ENCODE measurements at places on chromosomes 1 and 21.

GRCh38 chr1:115912116-115912515 is 64.2 kb upstream of the SLC22A15 start:
- no peak for DNase-seq

- no peak for DNase-seq
Measured at GRCh38 chr1:80987824-80988223, 812.9 kb upstream of the ADGRL2 start.

DNA sequence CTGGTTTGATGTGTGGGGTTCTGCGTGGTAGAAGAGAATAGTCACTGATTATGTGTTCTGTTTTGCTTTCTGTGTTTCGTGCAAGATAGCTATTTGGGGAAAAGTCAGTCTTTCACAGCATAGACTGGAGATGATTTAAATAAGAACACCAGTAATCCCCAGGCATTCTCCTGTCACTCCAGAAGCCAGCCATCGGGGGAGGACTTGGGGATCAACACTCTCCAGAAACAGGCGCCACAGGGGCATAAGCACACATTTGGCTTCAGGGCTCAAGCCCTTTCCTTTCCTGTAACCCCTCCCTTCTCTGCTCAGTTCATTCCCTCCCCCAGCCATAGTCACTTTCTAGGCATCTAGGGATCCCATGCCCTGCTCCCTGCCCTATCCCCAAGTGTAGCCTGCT is 97.3 kb upstream of the BEND5 start:
- DNase-seq: no peak

GRCh38 chr1:47575855-47576757 is 138.3 kb downstream of the FOXD2 start:
- DNase-seq: no peak

GRCh38 chr1:187477103-187477502 is 648.4 kb downstream of the PLA2G4A start:
- DNase-seq: no peak

GRCh38 chr1:9890224-9890731 is 19.8 kb downstream of the CTNNBIP1 start:
- DNase-seq: no peak

DNA sequence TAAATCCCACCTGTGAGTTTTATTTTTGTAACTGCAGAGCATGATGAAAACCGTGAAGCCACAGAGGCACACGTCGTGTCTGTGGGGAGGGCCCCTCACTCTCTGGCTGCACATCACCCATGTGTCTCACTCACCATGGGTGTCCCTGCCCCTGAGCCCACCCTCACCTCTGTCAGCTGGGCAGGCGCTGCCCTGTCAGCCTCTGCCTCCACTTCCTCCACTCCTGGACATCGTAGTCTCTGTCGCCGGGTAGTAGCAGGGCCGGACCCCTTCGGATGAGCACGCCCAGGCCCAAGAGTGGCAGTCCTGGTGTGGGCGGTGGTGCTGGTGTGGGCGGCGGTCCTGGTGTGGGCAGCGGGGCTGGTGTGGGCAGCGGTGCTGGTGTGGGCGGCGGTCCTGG is 37.3 kb downstream of the COL18A1 start:
- no peak for DNase-seq

GRCh38 chr21:33383056-33383888 is 19.9 kb upstream of the IFNGR2 start:
- no peak for DNase-seq

GRCh38 chr1:173453982-173454381 is 23.2 kb upstream of the PRDX6 start:
- DNase-seq: no peak

DNA sequence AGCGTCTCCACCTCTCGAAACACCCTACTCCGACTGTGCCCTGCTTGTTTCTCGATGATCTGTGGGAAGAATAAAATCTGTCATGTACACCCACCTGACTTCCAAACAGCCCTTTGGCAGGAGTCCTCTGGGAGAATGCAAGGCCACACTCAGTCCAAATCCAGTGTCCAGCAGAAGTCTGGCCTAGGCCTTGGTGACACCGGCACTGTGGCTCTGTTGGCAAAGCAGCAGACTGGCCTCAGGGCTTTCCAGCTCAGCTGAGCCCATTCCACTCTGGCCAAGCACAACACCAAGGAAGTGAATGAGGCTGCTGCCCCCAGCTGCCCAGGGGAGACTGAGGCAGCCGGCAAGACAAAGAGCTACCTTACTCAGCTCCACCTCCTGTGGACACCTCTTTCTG is 25.1 kb upstream of the KNCN start:
- no peak for DNase-seq

GRCh38 chr1:208198236-208198635 is 45.9 kb downstream of the PLXNA2 start:
- DNase-seq: no peak

DNA sequence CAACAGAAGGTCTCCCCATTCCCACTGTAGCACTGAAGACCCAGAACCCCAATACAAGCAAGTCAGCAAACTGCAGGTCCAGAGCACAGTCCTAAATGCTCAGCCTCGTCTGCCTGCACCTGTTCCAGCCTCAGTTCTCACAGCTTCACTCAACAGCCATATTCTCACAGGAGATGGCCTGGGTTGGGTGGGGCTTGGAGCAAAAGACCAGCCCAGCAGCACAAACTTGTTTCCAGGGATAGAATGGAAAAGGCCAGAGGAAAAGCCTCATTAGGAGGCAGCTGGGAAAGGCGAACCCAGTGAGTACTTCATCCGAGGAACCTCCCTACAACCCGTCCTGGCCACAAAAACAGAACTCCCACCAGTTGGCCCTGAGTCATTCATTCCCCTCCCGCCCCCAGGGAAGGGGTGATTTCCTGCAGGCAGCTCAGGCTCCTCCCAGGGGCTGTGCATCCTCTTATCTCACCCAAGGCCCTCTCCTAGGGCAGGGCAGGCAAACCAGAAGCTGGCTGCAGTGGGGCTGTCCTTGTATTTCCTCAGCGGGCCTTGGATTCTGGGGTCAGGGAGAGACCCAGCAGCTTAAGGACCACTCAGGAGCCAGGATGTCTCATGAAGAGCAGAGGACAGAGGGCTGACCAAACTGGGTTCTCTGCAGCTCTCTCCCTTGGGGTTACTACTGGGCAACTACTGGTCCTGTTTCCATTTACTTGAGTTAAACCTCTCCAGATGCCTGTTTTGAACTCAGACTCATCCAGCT is 7.4 kb upstream of the MPL start:
- no peak for DNase-seq

GRCh38 chr1:33723251-33723650 is 140.6 kb upstream of the HMGB4 start:
- DNase-seq: no peak

DNA sequence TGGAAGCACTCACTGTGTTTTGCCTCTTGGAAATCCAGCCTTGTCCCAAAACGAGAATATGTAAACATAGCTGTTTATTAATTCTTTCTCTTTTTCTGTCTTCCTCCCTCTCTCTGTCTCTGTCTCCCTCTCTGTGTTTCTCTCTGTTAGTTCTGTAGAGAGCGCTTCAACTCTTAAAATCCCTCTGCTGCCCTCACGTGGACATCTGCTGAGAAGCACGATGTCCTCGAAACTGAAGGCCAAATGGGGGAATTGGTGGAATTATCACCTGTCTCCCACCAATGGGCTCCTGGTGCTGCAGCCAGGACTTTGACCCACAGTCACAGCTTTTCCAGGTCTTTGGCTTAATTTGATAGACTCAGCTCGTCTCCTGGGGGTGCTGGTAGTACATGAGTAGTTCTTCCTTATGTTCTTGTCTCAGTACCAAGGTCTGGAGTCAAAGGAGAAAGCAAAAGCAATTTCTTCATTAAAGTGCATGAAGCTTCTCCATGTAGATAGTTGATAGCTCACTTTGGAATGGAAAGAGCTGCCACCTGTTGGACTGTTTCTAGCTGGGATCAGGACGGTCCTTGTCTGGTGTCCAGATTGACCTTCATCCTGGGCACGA is 5.5 kb upstream of the GBP6 start:
- peak; percentile 33 for DNase-seq

GRCh38 chr1:56644064-56644918 is 823 bp upstream of the PRKAA2 start:
- DNase-seq: no peak

GRCh38 chr1:101567582-101568189 is 330.9 kb downstream of the S1PR1 start:
- DNase-seq: peak; percentile 10

- no peak for DNase-seq
Measured at GRCh38 chr1:15962176-15962575, 13.7 kb downstream of the ZBTB17 start.

DNA sequence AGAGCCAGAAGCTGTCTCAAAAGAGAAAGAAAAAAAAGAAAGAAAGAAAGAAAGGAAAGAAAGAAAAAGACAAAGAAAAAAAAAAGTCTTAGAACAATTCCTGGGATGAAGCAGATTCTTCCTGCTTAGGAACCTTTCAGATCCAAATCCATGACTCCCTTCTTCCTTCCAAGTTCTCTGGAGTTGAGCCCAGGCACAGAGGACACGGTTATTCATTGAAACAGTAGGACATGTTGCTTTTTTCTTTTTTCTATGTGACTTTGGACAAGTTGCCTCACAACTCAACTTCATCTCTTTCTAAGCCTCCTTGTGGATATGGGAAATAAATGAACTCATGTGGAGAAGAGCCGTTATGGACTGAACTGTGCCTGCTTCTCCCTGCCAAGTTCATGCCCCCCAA is 14.7 kb upstream of the TNFRSF8 start:
- no peak for DNase-seq

- no peak for DNase-seq
Measured at GRCh38 chr1:156452907-156453306, 47.7 kb downstream of the MEF2D start.

- no peak for DNase-seq
Measured at GRCh38 chr21:46181436-46181835, 2.8 kb downstream of the SPATC1L start.

- no peak for DNase-seq
Measured at GRCh38 chr1:81114191-81114590, 686.5 kb upstream of the ADGRL2 start.

DNA sequence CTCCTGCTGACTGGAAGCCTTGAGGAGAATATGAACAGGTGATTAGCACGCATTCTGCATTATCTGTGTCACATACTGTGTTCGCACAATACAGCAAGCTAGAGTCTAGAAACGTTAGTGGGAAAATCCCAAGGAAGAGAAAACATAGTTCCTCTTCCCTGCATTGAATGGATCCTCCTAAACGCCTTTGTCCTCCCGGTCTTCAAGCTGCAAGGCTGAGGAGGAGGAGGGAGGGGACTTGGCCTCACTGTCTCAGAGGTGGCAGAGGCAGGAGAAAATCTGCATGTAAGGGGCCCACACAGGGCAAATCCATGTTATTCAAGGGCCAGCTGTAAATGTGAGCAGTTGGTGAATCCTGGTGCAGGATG is 34.4 kb downstream of the WNT9A start:
- no peak for DNase-seq

DNA sequence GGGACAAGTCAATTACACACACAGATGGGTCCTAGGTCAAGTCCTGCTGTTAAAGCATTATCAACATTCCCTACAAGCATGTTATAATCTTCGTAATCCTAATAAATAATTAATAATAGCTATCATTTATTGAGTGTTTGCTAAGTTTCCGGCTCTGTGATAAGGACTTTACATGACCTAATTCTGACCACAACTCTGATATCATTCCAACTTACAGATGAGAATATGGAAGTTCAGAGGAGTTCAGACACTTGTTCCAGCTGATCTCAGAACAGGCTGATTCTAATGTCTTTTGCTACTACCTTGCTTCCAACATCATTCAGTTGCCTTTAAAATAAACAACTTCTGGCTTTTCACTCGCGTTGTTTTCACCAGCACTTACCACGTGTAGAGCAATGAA is 770.1 kb upstream of the CXADR start:
- DNase-seq: no peak

DNA sequence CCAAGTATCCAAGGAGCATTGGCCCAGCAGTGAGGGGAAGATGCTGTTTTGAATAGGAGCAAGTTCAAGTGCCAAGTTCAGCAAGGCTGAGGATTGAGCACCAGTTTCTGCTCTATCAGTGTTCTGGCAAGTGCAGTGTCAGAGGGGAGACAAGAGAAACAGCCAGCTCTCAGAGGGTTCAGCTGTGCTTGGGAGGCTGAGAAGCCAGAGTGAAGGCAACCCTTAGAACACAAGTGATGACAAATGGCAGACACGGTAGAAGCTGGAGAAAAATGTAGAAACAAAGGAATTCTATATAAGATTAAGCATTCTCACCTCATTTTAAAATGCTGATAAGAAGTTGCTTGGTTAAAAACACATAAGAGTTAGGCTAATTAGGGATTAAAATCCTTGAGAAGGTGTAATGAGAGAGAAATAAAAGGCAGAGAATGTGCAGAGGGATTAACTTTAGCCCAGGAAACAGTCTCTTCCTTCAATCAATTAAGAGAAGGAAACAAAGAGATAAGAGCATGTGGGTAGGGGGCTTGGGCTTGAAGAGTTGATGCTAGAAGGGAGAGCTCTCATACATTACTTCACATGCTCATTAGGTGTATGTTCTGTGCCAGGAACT is 475.4 kb downstream of the AJAP1 start:
- no peak for DNase-seq

DNA sequence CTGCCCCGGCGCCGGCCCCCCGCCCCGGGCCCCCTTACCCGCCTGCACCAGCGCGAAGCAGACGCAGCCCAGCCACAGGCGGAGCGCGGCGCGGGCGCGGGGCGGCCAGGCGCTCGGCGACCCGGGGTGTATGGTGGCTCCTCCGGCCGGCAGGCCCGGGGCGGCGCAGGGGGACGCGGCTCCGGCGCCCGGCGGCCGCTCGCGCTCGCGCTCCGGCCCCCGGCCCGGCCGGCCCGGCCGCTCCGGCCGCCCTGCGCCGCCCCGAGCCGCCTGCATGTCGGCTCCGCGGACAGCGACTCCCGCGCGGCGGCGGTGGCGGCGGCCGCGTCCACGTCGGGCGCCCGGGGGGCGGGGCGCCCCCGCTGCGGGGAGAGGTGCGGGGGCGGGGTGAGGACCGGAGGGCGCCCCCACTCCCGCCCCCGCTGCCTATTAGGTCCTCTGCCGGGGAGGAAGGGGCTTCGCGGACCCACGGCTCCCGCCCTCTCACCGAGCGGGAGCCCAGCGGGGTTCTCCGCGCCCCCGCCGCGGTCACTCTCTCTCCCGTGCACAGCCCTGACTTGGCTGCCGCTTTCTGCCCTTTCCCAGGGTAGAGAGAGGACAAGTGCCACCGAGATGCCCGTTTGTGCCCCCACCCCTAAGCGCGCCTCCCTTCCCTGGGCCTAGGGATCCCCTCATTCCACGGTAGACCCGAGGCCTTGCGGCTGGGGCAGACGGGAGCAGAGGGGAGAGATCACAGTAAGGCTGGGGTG is at the start of gene FNDC5:
FNDC5 (minus strand) TSS at position 298 of the 749 bp plus-strand sequence.
- DNase-seq: no peak

DNA sequence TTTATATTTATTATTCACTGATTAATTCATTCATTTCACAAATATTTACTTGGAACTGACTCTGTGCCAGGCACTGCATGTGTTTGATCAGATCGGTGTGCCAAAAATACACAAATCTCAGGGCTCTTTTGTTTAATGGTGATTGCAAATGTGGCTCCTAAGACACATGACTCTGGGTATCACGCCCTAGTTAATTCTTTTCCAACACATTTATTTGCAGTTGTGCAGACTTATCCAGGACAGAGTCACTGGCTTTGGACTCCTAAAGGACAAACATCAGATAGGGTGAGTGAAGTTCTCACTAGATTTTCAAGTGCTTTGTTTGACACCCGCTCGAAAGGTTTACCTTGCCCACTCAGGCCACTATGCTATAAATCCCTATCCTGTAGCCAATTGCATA is 335.5 kb downstream of the BARHL2 start:
- DNase-seq: no peak

- no peak for DNase-seq
Measured at GRCh38 chr1:9984253-9984652, 12.8 kb upstream of the RBP7 start.
